GM04503 (cell line): ENCODE measurements at places on chromosomes 1 and 21.

DNA sequence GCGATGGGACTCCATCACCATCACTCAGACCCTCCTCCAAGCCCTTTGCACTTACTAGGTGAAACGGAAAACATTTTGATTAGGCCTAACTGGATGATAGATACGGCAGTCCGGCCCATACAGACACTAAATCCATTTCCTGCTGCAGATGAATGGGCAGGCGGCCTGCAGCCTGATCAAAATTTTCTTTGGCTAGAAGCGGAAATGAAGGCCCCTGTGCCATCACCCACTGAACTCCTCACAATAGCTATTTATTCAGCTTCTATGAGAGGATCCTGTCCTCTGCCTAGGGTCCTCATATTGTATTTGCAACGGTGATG, 200.5 kb downstream of the OMA1 start:
- no peak for DNase-seq

DNA sequence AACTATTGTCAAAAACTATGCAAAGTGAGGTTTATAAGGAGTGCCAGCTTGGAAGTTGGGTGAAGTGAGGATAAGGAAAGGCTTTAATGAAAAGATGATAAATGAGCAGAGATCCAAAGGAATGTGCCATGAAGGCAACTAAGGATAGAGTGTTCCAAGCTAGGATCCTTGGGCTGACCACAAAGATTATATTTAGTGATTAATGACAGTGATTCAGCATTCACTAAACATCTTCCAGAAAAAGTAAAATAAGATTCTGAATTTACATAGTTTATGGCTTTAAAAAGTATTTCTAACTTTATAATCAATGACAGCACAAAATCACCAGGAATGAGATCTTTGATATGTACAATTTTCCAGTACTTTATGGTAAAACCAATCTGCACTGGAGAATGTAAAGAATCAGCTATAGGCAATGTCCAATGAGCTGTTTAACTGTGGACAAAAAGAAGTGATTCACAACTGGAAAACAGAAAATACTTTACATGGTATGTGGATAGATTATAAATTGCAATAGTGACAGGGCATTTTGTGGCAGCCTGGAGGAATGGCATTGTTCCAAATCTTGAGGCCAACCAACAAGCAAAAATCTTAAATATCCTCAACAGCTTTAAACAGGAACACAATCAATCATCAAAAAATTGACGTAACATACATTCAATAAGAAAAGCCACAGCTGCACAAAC, 91.2 kb upstream of the KCTD3 start:
- DNase-seq: peak; percentile 89

GRCh38 chr1:110040548-110040947, 6.1 kb downstream of the STRIP1 start:
- DNase-seq: no peak

DNA sequence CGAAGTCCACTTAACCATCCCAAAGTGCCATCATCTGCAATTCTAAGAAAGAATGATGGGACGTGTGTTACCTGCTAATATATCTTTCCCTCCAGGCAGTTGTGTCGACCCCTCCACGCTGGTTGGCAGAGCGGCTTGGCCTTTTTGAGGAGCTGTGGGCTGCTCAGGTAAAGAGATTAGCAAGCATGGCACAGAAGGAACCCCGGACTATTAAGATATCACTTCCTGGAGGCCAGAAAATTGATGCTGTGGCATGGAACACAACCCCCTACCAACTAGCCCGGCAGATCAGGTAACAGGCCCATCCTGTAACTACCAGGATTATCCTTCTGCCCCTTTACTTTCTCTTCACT, 520 bp downstream of the TARS2 start:
- no peak for DNase-seq

DNA sequence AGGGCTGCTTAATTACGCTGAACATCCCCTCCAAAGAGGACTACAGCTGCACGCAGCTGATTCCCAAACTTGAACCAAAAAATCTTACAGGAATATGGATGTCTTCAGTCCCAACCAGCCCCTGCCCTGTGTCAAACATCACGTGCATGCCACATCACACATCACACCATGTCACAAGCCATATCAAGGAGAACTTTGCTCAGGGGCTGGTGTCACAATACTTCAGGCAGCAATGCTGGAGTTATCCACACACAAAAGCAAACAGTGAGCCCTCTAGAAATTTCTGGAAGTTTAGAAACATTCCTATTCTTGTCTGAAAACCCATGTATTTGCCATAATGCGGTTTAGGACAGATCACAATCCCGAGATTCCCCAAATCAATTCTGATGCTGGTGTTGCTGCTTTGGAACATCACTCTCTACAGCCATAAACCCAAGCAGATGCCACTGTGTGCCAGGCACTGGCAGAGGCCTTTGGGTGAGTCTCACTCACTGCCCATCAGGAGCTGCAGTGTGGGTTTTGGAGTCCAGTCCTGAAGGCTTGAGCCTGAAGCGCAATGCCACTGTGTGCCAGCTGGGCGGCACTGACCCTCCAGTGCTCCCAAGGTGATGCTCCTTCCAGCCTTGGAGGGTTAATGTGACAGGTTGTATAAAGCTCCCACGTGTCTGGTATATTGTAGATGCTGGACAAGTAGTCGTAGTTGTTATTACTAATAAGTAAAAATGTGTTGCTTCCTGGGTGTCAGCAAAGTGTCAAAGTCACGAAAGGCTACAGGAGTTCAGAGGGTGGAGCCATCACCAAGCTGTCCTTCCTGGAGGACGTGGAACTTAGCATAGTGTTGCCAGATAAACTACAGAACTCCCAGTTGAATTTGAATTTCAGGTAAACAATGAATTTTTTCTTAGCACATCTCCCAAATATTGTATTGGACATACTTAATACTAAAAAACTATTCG, 20.1 kb upstream of the EFNA1 start:
- DNase-seq: no peak

- no peak for DNase-seq
Measured at GRCh38 chr1:60423146-60423780, 349.7 kb upstream of the C1orf87 start.

DNA sequence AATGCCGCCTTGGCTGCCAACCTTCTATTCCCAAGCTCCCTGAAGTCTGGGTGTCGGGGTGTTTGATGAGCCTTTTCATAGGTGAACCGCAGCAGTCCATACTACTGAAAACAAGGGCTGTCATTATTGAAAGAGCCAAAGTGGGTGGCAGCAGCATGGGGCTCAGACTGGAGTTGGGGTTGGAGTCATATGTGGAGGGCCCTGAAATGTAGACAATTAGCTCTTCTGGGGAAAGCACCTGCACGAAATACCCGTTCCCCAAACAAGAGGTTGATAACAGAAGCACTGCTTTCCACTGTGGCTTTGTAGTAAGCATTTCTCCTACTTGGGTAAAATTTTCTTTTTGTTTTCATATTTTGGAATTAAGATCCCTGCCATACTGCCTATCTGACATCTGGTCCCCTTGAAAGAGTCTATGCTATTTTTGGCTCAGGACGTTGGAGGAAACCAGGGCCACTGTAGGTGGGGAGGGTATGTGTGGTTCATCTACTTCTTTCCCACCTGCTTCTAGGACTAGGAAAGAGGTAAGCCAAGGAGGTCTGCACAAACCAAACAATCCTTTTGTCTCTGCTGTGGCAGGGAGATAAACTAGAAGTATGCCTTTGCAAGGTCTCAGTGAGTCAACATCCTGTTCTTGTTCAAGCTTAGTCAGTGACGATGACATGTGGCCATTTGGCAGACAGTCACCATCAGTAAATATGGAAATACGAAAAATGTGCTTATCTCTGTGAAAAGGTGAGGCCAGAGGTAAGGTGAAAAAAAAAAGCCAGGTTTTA, 197.0 kb upstream of the UBE2U start:
- no peak for DNase-seq
